ENCODE measurements at places on chromosomes 2 and 18.

- DNase-seq: no peak
Observed at GRCh38 chr2:159613651-159614285, 2.6 kb downstream of the BAZ2B start.

DNA sequence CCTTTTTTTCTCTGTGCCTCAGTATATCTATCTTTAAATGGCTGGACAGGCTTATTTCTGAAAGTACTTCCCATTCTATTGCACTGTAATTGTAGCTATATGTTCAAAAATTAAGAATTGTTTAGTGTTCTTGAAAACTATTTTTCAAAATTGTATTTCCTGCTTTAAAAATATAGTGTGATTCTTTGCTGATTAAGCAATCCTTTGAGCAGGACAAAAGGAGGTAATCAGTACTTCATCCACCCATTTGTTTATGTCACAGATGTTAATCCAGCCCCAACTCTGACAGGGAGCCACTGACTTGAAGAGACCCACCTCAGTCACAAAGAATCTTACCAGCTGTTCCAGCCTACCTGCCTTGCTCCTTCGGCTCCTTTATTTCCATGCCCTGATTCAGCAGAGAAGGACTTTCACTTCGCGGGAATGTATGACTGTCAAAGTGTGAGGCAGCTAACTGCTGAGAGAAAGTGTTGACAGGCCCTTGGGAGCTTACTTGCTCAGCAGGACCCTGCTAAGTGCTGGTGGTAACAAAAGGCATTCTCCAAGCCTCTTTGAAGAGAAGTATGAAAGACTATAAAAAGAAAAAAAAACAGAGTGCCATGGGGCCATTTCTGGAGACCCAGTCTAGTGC is 393.3 kb upstream of the CYRIA start:
- no peak for DNase-seq

DNA sequence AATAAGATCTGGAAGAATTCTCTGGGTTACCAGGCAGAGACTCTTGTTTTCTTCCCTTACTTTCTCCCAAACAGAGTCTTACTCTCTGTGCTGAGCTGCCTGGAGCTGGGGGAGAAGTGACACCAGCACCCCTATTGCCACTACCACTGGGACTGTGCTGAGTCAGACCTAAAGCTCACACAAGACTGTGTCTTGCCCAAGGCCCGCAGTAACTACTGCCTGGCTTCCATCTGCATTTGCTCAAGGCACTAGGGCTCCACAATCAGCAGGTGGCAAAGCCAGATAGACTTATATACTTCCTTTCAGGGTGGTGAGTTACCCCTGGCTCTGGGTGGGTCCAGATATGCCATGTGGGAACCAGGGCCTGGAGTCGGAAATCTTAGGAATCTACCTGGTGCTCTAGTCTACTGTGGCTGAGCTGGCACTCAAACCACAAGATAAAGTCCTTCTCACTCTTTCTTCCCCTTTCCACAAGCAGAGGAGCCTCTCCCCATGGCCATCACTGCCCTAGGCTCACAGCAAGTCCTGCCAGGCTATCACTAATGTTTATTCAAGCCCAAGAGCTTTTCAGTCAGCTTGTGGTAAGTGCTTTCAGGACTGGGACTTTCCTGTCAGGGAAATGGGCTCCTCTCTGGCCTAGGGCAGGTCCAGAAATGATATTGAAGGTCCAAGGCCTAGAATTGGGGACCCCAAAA is 27.6 kb upstream of the SERPINB2 start:
- DNase-seq: no peak

DNA sequence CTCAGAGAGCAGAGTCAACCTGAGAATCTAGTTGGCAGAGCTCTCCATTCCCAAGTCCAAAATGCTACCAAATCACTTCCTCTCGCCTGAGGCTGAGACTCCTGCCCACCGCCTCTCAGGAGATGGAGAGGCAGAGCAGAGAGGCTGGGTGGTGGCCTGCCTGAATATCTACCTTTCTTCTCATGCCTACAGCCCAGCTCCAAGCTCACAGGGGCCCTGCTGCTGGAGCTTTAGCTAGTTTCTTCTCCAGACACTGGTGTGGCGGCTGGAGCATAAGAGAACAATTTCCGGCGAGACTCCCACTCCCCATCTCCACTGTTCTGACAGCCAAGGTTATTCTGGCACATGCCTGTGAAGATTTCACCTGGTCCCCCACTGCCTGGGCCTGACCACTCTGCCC is 8.1 kb upstream of the CYP26B1 start:
- DNase-seq: no peak

DNA sequence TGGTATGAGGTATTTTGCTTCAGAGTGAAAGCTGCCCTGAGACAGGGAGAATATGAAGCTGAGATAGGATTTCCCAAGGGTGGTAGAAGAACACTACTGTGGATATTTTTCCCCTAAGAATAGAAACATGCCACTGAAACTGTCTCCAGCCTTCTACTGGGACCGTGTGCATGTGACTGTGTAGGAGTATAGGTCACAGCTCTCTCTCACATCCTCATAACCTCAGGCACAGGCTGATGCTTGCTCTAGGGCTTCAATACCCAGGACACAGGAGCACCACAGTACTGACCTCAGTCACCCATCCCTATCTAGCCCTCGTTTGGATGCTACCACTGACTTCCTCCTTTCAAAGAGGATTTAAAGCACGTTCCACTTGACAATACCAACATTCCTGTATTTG is 67.2 kb downstream of the REV1 start:
- no peak for DNase-seq

GRCh38 chr2:103445347-103445746 is 683.5 kb downstream of the TMEM182 start:
- DNase-seq: no peak

All from RCC 7860 (cell line).